ENCODE measurements at places on chromosomes 1 and 21.

GRCh38 chr1:203427451-203427850 is 48.2 kb upstream of the PRELP start:
- DNase-seq: no peak

GRCh38 chr21:17348357-17348756 is 164.5 kb upstream of the CXADR start:
- no peak for DNase-seq

GRCh38 chr1:226589008-226589733 is 40.6 kb downstream of the STUM start:
- no peak for DNase-seq

DNA sequence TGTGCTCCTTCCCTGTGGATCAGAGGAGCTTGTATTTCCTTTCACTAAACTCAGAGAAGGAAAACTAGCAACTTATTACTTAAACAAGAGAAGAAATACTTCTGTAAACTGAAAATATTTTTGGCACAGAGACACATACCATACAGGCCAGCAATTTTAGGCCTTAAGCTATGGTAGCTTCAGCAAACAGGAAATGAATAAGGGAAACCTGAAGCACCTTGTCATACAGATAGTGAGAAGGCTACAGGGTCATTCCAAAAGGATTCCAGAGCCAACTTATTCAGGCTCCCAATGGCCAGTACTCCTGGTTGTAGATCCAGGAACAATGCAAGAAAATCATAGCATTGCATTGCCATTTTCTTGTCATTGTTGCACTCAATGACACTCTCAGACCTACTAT is 9.1 kb upstream of the KYAT3 start:
- DNase-seq: no peak

- no peak for DNase-seq
These were observed 15.4 kb downstream of the HDAC1 start for GRCh38 chr1:32307324-32307723.

GRCh38 chr1:15908597-15908996 is 61.1 kb downstream of the SPEN start:
- no peak for DNase-seq

- DNase-seq: no peak
These were observed 179.1 kb downstream of the FOXD2 start for GRCh38 chr1:47616906-47617305.

DNA sequence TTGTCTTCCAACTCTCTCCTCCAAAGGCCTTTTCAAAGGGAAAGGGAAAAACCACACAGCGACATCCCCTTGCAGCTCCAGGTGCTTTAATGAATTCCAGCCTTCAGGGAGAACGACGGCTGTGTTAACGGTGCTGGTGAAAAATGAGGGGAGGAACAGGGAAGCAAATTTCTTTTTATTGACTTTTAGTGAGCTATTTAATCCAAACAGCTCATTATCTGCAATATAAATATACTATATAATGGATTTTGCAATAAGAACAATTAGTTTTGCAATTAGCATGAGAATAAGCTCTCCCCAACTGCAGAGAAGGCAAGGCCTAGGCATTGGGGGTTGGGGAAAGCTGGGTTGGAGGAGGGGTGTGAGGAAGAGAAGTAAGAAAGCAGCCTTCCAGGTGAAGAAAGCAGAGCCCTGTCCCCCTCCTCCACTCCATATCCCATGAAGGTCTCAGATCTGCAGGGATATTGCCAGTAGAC is 159.0 kb upstream of the ZC3H12A start:
- no peak for DNase-seq

GRCh38 chr1:168788258-168788657 is 59.3 kb upstream of the DPT start:
- DNase-seq: no peak

- DNase-seq: no peak
These were observed 39.9 kb downstream of the C1orf198 start for GRCh38 chr1:230828421-230828820.

- no peak for DNase-seq
These were observed 59.9 kb downstream of the MAN1C1 start for GRCh38 chr1:25676488-25676887.

GRCh38 chr1:220149742-220150141 is 55.8 kb downstream of the IARS2 start:
- DNase-seq: no peak

- no peak for DNase-seq
These were observed 113.4 kb downstream of the SPSB1 start for GRCh38 chr1:9406111-9406510.

DNA sequence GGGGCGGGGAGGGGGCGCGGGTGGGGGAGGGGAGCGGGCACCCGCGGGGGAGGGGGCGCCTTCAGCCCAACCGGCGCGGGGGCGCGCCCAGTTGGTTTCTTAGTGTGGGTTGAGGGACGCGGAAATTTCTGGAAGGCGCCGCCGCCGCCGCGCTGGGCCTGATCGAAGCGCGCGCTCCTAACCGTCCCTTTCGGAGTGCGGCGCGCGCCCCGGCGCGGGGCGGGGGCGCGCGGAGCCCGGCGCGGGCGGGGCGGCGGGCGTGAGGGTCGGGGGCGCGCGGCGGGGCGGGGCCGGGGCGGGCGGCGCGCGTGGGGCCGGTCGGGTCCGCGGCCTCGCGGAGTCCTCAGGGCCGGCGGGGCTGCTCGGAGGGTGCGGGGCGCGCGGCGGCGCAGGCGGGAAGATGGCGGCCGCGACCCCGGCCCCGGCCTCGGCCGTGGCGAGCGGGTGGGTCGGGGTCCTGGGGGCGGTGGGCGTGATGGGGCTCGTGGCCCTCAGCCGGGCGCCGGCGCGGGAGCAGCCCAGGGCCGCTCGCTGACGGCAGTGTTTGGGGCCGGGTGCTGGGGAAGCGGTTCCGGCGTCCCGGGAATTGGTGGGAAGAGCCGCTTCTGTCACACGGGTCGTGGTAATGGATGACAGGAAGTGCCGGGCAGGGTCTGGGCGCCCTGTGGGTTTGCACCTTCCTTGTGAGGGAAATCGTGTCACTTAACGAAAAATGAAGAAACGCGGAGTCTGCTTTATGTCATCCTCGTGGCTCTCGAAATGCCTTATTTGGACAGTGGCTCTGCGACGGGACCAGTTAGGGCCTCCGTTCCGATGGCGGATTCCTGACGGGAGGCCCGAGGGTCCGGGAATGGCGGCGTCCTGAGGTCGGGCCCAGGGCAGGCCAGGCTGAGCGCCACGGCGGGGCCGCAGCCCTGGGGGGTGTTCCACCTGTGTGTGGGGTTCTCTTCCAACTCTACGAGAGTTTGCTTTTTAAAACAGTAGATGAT is 764 bp downstream of the PKNOX1 start:
- peak; percentile 31 for DNase-seq

DNA sequence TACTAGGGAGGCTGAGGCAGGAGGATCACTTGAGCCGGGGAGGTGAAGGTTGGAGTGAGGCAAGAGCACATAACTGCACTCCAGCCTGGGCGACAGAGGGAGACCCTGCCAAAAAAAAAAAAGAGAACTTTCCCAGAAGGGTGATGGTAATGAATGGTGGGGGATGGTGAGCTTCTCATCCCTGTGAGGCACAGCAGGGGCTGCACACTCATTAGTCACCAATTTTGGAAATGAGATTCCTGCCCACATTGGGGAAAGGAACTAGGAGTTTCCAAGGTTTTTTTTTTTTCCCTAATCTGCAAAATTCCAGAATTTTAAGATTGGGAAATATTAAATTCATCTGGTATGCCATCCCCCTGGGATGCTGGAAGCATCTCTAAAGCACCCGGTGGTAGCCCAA is 50.2 kb upstream of the SSBP3 start:
- DNase-seq: no peak

GRCh38 chr1:234750922-234751627 is 141.1 kb upstream of the IRF2BP2 start:
- no peak for DNase-seq

- DNase-seq: no peak
These were observed 38.6 kb downstream of the GADD45A start for GRCh38 chr1:67723620-67724019.

DNA sequence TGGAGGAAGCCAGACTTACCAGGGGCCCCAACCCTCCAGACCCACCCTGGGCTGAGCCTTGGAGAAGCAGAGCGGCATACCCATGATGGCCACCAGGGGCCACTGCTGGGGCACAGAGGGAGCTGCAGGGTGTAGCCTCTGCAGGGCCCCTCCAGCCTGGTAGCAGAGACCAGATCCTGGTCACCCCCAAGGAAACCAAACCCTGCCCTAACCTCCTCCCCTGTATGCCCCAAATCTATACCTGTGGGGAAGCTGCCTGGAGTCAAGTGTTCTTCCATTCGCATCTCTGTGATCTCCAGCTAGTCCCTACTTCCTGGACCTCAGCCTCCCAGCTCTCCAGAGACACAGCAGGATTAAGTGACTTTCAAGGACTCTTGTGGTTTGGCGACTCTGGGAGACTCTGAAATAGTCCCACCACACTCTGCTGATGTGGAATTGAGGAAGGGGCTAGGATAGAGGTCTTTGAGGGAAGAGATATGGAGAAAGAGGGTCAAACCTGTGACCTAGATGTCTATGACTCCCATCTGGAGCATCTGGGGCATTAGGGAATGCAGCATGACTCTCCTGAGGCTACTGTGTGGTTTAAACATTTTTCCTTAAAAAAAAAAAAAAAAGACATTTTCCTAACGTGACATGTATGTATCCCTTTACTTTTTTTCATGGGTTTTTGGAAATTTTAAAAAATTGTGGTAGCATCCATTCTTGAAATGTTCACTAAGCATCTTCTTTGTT is 119.2 kb upstream of the IPO9 start:
- DNase-seq: peak; percentile 22

GRCh38 chr21:38072489-38072888 is 156.2 kb upstream of the KCNJ6 start:
- DNase-seq: no peak

DNA sequence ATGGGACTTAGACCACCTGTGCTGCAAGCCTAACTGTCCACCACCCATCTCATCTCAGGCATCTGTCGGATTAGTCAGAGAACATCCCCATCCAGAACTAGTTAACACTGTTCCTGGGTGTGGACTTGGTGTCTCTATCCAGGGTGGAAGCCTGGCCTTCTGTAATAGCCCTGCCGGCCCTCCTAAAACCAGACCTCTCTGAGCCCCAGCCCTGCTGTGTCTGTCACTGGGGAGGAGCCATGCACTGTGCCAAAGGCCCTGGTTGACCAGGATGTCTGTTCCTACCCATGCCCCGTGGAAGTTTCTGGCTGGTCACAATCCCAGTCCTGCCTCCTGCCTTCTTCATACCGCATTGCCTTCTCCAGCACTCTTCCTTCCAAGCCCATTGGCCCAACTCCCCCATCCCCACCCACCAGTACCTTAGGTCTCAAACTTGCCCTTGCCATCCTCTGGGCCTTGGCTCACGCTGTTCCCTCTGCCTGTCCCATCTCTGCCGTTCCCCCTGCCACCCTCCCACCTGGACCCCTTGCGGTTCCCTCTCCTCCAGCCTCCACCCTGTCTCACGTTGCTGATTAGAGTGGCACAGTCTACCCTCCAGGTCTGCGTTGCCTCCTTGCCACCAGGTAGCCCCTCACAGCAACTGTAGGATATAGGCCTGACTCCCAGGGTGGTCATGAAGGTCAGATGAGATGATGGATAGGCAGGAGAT is 105.6 kb downstream of the EPHB2 start:
- DNase-seq: no peak

GRCh38 chr1:218536296-218536986 is 191.3 kb downstream of the TGFB2 start:
- DNase-seq: no peak

- DNase-seq: no peak
These were observed 100.1 kb upstream of the IGSF21 start for GRCh38 chr1:18007391-18008041.

- no peak for DNase-seq
These were observed 1.6 kb upstream of the KCND3 start for GRCh38 chr1:111990878-111991718.
